ENCODE measurements at places on chromosomes 5 and 9.

- DNase-seq, result no peak
Measured at GRCh38 chr9:114205171-114206015, 50.1 kb downstream of the COL27A1 start.

DNA sequence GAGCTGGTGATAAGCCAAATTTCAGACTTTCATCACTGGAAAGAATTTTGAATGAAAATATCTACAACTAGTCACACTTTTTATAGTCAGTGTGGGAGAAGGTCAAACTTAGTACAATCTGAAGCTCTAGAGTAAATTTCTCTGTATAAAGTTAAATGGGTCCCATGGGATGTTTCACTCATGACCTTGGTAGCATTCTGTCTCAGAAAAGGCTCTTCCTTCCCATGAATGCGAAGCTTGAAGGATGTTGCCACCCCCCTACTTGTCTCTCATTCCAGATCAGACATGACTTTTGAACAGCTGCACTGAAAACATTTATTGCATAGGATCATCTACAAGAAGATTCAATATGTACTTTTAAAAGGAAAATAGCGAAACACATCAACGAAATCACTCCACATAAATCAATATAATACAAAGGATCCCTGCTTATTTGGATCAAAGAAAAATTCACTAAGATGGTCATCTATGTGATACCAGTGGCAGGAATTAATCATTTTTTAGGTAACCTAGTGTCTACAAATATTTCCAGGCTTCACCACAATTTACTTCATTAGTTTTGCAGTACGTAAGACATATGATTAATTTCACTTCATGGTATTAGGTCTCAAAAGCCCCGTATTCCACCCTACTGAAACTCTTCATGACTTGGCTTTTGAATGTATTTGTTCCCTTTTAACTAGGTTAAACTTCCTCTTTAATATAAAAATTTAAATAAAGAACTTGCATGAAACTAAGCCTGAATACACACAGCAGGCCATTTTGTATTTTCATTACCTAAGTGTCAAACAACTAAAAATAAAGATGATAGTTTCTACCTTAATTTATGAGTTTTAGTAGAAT is 4.4 kb downstream of the ST8SIA4 start:
- DNase-seq, result no peak

- no peak for DNase-seq
Measured at GRCh38 chr5:169098331-169099121, 202.4 kb downstream of the SLIT3 start.

GRCh38 chr9:133787754-133788025 is 49.5 kb upstream of the SARDH start:
- DNase-seq, result no peak

DNA sequence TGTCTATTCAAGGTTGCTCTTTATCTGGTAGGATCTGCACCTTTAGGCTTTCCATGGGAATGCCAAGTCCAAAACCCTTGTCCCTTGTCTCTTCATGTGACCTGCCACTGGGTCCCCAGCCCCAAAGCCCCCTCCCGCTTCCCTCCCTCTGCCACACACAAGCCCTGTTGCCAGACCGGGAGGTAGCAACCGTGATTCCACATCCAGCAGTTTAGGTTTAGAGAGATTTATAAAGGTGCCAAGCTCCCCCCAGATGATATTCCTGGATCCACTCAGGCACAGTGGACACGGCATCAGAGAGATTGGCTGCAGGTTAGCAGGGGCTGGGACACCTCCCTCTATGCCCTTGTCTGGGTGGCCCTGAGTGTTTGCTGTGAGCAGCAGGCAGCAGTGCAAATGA is 504.7 kb downstream of the CCDC171 start:
- DNase-seq, result no peak

Measured in stimulated activated effector memory CD8-positive, alpha-beta T cell treated with anti-CD3 and anti-CD28 coated beads, Interleukin-12 subunit alpha, Interleukin-12 subunit beta, amount 100 ng/mL, for 72 hours (primary cell).